NCI-H1930 (cell line): ENCODE measurements at places on chromosomes 16 and 17.

GRCh38 chr17:62321451-62321850 is 58.9 kb upstream of the EFCAB3 start:
- DNase-seq: no peak

DNA sequence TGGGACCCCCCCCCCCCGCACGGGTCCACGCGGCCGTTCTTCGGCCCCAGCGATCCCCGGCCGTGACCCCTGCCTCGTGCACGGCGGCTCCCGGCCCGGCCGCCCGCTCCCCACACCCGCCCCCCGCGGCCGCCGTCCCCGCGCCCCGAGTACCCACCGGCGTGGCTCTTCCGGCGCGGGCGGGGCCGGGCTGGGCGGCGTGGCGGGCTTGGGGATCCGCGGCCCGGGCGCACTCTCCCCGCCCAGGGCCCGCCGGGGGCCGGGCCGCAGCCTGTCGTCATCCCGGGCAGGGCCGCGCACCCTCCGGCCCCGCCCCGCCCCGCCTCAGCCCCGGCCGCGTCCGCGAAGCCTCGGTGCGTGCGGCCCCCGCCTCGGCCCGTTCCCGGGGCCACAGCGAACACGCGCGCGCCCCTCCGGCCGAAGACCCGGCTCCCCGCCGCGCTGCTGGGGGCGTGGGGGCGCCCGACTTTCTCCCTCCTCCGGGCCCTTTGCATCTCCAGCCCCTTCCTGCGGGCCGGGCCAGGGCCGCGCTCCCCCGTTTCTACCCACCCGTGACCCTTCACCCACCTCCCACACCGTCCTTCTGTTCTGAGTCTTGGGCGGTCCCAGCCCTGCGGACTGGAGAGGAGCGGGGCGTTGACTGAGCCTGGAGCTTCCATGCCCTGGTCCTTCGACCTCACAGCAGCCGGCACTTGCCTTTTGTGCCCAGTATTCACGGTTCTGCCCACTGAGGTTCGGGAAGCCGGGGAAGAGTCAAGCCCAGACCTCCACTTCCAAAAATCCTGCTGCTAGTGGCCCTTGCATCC is 840 bp downstream of the MYO1C start:
- peak; percentile 48 for DNase-seq

DNA sequence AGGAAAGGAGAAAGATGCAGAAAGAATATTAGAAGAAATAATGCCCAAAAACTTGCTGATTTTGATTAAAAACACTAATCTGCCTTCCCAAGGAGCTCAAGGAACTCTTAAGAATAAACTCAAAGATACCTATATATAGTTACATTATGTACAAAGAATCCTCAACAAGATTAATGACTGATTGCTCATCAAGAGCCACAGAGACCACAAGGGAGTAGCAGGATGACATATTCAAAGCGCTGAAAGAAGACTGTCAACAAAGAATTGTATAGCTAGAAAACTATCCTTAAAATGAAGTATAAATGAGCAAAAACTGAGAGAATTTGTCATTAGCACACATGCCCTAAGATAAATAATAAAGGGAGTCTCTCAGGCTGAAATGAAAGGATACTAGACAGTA is 6.2 kb downstream of the LPCAT2 start:
- DNase-seq: no peak

- no peak for DNase-seq
These were observed 5.3 kb downstream of the SGSH start for GRCh38 chr17:80214878-80215210.

DNA sequence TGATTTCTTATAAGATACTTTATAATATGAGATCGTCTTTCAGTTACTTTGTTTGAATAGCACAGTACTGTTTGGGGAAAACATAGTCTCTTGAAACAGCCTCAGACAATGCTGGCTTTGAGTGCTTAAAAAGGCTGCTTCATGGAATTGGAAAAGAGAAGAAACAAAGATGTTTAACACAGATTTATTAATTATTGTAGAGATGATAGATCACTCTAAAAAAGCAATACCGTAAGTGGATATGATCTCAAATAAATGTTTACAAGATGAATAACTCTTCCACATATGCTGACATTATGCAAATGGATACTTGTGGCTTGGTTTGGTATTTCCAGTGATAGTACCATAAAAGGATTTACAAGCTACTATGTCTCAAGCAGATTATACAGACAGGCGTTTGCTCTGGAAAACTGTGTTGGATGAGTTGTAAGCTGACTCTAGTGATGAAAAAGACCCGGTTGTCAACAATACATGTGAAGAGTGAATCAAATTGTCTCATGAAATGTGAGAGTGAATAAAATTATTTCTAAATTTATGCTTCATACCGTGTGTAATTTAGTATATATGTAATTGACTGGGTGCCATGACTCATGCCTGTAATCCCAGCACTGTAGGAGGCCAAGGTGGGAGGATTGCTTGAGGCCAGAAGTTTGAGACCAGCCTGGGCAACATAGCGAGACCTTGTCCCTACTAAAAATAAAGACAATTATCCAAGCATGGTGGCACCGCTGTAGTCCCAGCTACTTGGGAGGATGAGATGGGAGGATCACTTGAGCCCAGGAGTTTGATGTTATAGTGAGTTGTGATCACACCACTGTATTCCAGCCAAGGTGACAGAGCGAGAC is 105.4 kb downstream of the FTO start:
- DNase-seq: no peak

GRCh38 chr17:82436601-82437324 is 13.8 kb downstream of the CYBC1 start:
- no peak for DNase-seq

GRCh38 chr17:57620576-57620975 is 124.5 kb downstream of the CCDC182 start:
- DNase-seq: no peak

- no peak for DNase-seq
These were observed 39.0 kb downstream of the PRKCA start for GRCh38 chr17:66341462-66341861.

- no peak for DNase-seq
These were observed 26.8 kb upstream of the SLC5A10 start for GRCh38 chr17:18925187-18925586.

DNA sequence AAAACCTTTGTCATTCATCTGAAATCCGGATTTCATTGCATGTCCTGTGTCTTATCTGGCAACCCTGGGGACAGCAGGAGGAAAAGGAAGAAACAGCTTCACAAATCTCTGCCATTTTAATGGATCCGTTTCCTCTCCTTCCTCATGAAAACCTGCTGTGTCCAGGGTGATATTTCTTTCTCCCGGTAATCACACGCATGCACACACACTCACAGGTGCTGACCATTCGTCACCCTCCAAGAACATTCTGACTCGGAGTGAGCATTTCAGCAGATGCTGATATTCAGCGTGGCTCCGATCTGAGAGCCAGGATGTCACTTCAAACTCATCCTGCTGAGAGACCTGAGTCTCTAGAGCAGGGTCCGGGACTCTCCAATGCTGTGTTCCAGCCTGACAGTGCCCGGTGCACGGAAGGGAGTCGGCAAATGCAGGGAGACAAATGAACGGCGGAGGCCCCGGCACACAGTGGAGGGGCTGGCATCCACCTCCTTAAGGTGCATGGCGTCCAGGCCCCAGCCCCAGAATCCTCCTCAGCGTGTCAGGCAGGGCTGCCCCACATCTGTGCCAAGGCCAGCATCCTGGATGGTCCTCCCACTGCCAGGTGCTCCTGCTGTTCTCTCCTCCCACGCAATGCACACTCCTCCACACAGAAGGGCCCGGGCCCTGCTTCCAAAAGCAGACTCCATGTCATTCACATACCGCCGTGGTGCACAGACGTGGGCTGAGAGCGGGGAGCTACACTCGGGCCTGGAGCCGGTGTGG is 70.7 kb downstream of the RBFOX3 start:
- no peak for DNase-seq

DNA sequence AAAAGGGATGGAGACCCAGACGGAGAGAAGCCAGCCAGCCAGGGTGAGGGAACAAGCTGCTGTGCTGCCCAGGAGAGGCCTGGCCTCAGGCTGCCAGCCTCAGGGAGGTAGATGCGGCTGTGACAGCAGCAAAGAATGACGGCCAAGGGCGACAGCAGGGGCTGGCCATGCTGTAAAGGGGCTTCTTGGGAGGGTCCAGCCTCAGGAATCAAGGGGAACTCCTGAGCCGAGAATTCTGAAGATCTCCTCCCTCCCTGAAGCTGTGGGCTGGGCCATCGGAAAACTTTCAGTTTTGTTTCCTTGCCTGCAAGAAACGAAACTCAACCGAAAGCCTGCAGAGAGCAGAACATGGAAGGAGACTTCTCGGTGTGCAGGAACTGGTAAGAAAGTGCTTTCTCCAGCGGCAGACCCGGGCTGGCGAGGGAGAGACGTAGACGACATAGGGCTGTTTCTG is at the start of gene XAF1:
XAF1 (plus strand) TSS at position 316 of the 454 bp plus-strand sequence; CDS start at position 349, 33 bp downstream.
- no peak for DNase-seq

GRCh38 chr16:69593751-69594255 is 28.0 kb downstream of the NFAT5 start:
- no peak for DNase-seq

GRCh38 chr17:43713494-43714162 is 45.0 kb downstream of the SOST start:
- no peak for DNase-seq

DNA sequence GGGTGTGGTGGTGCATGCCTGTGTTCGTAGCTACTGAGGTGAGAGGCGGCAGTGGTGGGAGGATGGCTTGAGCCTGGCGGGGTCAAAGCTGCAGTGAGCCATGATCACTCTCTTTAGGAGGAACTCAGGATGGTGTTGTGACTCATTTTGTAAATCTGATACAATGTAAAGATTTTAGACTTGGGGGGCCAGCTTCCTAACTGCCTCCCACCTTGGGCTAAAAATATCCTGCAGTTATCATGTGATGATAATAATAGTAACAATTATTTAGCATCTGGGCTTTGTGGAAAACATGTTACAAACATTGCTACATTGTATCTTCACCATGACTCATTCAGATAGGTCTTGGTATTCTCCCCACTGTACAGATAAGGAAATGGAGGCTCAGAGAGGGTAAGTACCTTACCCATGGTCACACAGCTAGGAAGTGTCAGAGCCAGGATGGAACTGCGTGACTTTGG is 7.4 kb downstream of the CTNS start:
- DNase-seq: no peak

- no peak for DNase-seq
These were observed 10.2 kb downstream of the RNF213 start for GRCh38 chr17:80270836-80271235.

GRCh38 chr17:19723964-19724363 is 7.6 kb upstream of the SLC47A2 start:
- DNase-seq: no peak

GRCh38 chr17:40648384-40648968 is 858 bp upstream of the SMARCE1 start:
- DNase-seq: peak; percentile 52

GRCh38 chr17:9331279-9332131 is 244.1 kb downstream of the STX8 start:
- DNase-seq: no peak

GRCh38 chr17:79075446-79075750 is 774 bp downstream of the ENGASE start:
- no peak for DNase-seq

DNA sequence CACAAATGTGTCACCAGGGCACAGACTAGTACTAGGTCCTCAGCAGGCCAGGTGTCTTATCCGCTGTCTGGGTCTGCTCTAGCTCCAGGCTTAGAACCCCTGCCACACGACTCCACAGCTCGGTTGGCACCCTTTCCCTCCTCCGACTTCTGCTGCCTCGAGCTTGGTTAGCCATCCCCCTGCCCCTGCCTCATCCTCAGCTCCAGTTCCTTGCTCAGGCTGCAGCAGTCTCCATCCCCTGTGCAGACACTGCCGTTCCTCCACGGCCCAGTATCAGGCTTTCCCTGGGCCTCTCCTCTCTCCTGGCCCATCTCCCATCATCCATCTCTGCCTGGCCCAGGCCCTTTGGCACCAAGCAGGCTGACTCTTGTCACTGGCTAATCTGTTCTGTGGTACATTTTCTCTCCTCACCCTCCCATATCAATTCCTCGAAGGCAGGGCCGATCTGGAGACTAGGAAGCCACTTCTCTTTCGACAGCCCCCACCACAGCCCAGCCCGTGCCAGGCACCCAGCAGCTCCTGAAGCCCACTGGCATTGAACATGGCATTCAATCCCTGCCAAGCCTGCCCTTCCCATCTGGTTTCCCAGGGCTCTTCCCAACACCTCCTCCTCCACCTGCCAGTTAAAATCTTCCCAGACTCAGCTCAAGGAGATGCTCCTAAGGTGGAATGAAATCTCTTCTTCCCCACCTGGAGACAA is 1.4 kb upstream of the GRN start:
- DNase-seq: no peak

GRCh38 chr17:12114686-12115418 is 94.2 kb downstream of the MAP2K4 start:
- DNase-seq: no peak

GRCh38 chr16:29809031-29809747 is 2.8 kb upstream of the PRRT2 start:
- DNase-seq: no peak

GRCh38 chr17:69267219-69267618 is 38.6 kb upstream of the ABCA10 start:
- DNase-seq: no peak

DNA sequence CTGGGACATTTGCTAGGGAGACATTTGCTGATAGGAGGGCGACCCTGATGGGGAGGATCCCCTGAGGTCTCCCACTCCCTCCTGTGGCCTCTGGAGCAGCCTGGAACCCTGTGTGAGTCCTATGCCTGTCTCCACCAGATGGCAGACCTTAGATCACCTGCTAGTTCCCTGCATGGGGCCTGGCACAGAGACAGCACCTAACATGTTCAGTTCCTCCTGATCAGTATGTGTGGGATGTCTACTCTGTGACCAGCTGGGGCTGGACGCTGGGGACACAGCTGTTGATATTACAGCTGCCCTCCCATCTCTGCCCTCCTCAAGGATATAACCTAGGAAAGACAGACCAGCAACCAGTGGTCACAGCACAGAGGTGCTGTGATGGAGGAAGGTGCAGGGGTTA is 1.1 kb upstream of the ADCY7 start:
- DNase-seq: no peak

GRCh38 chr16:82518811-82519210 is 108.0 kb upstream of the CDH13 start:
- no peak for DNase-seq
